Activated CD4-positive, alpha-beta memory T cell treated with anti-CD3 and anti-CD28 coated beads, Interleukin-2, amount 10 ng/mL, durations not matched to agents 7 days and 5 days (primary cell): ENCODE measurements at places on chromosomes 11 and 22. TPM values are rescaled to one million over a fixed set of nuclear protein-coding genes. Genes with fewer than 3 reads are reported as not detected.

The OR51A2 gene
- total RNA-seq, result not detected

DNA sequence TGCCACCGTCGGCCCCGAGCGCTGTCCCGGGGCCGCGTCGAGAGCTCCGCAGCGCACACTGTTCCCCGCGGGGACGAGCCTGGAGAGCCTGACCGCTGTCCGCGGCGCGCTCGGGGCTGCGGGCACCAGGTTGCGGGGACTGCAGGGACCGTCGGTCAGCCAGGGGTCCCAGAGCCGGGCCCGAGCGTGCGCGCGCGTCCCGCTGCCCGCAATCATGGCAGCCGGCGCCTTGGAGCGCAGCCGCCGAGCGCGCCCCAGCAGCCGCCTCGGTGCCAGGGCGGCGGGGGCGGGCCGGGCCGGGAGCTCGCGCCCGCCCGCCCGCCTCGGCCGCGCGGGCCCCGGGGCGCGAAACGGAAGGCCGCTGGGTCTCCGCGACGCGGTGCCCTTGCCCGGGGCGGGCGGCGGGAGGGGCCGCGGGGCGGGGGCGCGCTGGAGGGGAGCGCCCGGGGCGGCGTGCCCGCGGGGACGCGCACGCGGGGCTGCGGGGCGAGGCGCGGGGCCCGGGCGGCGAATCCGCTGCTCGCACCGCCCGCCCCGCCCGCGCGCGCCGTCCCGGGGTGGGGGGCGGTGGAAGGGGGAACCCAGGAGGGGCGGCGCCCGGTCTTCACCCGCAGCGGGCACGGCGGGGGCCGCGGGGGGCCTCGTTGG, 79.4 kb upstream of the PPARA start:
- H3K4me1 ChIP-seq, result peaks cover 57% of the 10 kb centered on the region
- peak overlapping the region; percentile 83 for H3K4me3 ChIP-seq
- H3K27ac ChIP-seq, result no peak overlapping the region
- H3K36me3 ChIP-seq, result peaks cover 6% of the 10 kb centered on the region

GRCh38 chr22:32622004-32622743, 147.6 kb downstream of the FBXO7 start:
- no peaks in the 10 kb centered on the region for H3K4me1 ChIP-seq
- no peak overlapping the region for H3K4me3 ChIP-seq

DNA sequence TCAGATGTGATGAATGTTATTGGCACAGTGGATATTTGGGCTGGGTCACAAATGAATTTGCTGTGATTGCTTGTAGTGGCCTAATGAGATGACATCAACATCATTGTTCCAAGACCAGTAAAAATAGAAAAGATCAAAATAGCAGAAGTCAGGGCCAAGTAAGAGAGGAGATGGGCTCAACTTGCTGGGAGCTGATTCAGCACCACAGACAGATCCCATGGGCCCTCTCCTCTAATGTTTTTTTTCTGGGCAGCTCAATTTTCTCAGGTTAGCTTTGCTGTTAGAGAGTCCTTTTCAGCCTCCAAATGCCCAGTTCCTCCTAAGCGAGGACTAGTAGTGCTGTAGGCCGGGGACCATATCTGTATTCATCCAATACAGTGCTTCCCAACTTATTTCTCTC, 86.0 kb upstream of the IZUMO1R start:
- DNase-seq, result no peak
- H3K4me1 ChIP-seq, result no peaks in the 10 kb centered on the region
- no peaks in the 10 kb centered on the region for H3K27me3 ChIP-seq
- no peaks in the 10 kb centered on the region for H3K36me3 ChIP-seq
- no peak overlapping the region for H3K27ac ChIP-seq

DNA sequence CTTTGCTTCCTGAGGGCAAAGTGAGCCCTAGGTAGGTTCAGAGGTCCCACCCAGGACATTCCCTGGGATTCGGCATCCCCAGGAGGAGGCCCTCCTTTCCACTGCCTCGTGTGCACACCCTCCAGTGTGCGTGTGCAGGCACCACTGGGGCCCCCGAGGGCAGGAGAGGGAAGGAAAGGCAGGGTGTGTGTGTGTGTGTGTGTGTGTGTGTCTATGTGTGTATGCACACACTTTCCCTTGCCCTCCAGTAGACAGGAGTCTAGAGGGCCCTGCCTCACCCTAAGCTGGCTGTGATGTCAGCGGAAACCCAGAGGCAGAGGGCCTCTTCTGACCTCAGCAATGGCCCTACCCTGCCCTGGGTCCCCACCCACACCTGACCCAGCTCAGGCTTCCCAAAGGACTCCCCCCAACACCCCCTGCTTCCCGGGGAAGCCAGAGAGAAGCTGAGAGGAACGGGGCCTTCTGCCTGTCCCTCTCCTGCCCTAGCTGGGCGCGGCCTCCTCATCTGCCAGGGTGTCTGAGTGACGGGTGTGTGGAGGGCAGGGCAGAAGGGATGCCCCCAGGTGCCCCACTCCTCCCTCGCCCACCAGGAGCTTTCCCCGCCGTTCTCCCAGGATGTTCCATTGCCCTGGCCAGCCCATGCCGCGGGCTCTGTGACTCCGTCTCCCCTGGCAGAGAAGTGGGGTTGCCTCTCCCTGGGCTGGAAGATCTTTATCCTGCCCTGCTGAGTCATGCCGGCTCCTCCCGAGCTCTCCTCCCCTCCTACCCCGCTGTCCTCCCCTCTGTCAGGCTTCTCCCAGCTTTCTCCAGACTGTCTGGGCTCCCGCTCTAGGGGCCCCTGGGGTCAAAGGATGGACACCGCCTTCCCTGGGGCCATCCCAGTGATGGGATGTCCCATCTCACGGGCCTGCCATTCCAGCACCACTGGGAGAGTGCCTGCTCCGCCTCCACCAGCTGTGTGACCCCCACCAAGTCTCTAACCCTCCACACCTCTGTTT, 6.0 kb upstream of the CLCF1 start:
- H3K36me3 ChIP-seq, result no peaks in the 10 kb centered on the region
- H3K4me3 ChIP-seq, result no peak overlapping the region
- peaks cover 10% of the 10 kb centered on the region for H3K4me1 ChIP-seq
- no peak for DNase-seq
- no peak overlapping the region for H3K27ac ChIP-seq

GRCh38 chr11:61627850-61628661, 47.2 kb upstream of the SYT7 start:
- H3K27me3 ChIP-seq, result peaks cover 9% of the 10 kb centered on the region
- H3K4me3 ChIP-seq, result no peak overlapping the region
- H3K4me1 ChIP-seq, result peaks cover 5% of the 10 kb centered on the region
- peak; percentile 41 for DNase-seq

The VWCE gene
- total RNA-seq, result 1.7 TPM

DNA sequence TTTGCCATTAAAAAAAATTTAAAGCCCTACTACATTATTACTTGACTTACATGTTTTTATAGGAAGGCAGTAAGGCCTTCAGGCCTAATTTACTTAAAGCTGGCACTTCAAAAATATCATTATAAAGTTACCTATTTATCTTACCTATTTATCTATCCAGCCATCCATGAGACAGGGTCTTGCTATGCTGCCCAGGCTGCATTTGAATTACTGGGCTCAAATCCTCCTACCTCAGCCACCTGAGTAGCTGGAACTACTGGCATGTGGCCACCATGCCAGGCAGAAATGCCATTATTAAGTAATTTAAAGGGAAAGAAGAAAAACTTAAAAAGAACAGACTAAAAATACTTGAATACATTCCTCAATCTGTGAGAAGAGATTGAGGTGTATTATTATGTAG, 60.3 kb upstream of the CLNS1A start:
- DNase-seq, result no peak
- H3K27ac ChIP-seq, result no peak overlapping the region
- peaks cover 2% of the 10 kb centered on the region for H3K4me1 ChIP-seq
- peaks cover 51% of the 10 kb centered on the region for H3K36me3 ChIP-seq
- H3K4me3 ChIP-seq, result no peak overlapping the region
- no peaks in the 10 kb centered on the region for H3K27me3 ChIP-seq

GRCh38 chr22:40638261-40638660, 1.7 kb upstream of the MRTFA start:
- peaks cover 24% of the 10 kb centered on the region for H3K4me1 ChIP-seq
- H3K27me3 ChIP-seq, result no peaks in the 10 kb centered on the region
- H3K4me3 ChIP-seq, result peak overlapping the region; percentile 91
- peaks cover 3% of the 10 kb centered on the region for H3K36me3 ChIP-seq
- DNase-seq, result no peak
- H3K27ac ChIP-seq, result no peak overlapping the region

DNA sequence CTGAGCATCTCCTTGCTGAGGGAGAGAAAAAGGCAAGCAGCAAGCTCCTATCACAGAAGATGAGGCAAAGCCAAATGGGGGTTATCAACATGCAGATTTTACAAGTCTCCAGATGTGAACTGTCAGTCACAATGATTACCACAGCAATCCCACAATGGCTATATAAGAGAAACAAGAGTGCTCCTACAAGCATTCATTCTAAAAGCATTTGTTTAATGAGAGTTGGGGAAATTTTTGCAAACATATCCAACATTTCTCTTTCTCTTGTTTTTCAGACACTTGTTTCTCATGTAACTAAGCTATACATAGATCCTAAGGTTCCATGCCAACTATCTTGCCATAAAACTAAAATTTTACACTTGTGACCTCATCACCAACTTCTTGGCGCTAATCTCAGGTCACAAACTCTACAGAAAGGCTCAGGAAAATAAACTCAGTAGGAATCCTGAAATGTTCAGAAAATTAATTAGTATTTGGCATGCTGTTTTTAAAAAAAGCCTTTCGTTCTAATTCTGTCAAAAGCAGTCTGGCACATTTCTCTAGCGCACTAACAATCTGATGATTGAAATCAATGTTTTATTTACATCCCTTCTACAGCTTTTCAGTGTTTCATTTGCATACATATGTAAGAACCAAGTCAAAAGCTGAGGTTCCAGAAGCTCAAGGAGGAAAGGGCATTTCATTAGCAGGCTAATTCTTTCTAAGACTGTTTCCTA, 199.5 kb downstream of the TTC28 start:
- no peak for DNase-seq
- H3K4me1 ChIP-seq, result no peaks in the 10 kb centered on the region

- H3K27ac ChIP-seq, result no peak overlapping the region
- no peaks in the 10 kb centered on the region for H3K27me3 ChIP-seq
- peaks cover 24% of the 10 kb centered on the region for H3K4me1 ChIP-seq
- DNase-seq, result no peak
- no peak overlapping the region for H3K4me3 ChIP-seq
- peaks cover 53% of the 10 kb centered on the region for H3K36me3 ChIP-seq
Observed at GRCh38 chr22:28711341-28711740, 30.3 kb downstream of the CHEK2 start.

GRCh38 chr22:49928555-49929210, 10.2 kb downstream of the CRELD2 start:
- H3K4me1 ChIP-seq, result peaks cover 63% of the 10 kb centered on the region
- no peak overlapping the region for H3K4me3 ChIP-seq

The MRPL23 gene
- total RNA-seq, result 99.8 TPM

The FOLH1 gene
- total RNA-seq, result not detected

DNA sequence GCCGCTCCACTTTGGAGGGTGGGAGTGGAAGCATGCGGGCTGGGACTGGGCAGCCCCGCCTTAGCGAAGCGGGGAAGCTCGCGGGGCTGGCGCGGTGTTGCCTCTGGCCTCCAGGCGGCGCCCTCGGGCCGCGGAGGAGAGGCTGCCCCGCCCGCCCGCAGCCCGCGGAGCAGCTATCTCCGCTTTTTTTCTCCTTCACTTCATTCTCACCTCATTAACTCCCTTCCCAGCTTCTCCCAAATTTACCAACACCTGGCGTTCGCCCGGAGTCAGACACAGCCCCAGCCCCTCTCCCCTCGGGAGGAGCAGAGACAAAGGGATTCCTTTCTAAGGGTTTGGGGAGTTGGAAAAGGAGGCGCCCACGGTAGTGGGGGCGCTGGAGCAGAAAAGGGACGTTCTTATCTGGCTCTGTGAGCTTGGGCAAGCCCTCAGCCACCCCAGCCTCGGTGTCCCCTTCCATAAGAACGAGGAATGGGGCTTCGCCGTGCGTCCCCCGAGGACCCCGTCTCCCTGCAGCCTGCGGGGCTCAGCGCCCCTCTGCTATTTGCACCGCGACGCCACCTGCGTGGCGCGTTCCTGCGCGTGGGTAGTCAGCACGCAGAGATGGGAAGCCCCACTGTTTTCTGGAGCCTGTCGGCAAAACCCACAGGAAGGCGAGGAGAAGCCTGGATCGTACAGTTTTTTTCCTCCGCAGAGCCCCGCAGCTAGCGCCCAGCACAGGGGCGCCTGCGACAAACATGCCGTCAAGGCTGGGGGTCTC, 1.5 kb upstream of the WNT11 start:
- H3K27ac ChIP-seq, result no peak overlapping the region
- peak; percentile 80 for DNase-seq
- H3K36me3 ChIP-seq, result no peaks in the 10 kb centered on the region
- H3K27me3 ChIP-seq, result peaks cover 71% of the 10 kb centered on the region
- H3K4me3 ChIP-seq, result peak overlapping the region; percentile 74

The SLC35C1 gene
- total RNA-seq, result 17.5 TPM

The CASP5 gene
- total RNA-seq, result 0.30 TPM

- H3K36me3 ChIP-seq, result no peaks in the 10 kb centered on the region
- DNase-seq, result no peak
- H3K27me3 ChIP-seq, result no peaks in the 10 kb centered on the region
- H3K27ac ChIP-seq, result no peak overlapping the region
- no peak overlapping the region for H3K4me3 ChIP-seq
Observed at GRCh38 chr22:32904044-32904443, 102.5 kb downstream of the TIMP3 start.

The FAM83F gene
- not detected for total RNA-seq

The C11orf65 gene
- total RNA-seq, result 0.58 TPM

The KCNJ1 gene
- not detected for total RNA-seq

DNA sequence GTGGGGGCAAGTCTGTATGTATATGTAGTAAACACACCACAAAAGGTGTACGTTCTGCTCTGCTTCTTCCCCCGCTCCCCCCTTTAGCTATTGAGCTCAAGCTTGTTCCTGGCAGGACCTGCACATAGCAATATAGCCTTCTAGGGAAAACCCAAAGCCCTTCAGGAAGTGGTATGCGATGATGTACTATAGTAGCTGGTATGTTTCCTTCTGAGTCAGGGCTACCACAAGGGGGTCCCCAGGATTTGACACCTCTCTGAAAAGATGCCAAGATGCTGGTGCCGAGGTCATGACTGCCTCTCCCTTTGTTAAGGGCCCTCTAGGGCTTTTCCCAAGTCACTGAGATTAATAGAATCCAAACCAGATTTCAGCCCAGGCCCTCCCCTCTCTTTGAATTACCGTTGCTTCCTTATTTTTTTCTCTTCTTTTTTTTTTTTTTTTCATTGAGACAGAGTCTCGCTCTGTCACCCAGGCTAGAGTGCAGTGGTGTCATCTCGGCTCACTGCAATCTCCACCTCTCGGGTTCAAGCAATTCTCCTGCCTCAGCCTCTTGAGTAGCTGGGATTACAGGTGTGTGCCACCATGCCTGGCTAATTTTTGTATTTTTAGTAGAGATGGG, 268.4 kb downstream of the ETS1 start:
- peaks cover 55% of the 10 kb centered on the region for H3K36me3 ChIP-seq
- no peaks in the 10 kb centered on the region for H3K27me3 ChIP-seq
- no peak overlapping the region for H3K4me3 ChIP-seq
- peak; percentile 79 for DNase-seq

The RAB38 gene
- 1.2 TPM for total RNA-seq
